ENCODE measurements at places on chromosomes 16 and 17.

DNA sequence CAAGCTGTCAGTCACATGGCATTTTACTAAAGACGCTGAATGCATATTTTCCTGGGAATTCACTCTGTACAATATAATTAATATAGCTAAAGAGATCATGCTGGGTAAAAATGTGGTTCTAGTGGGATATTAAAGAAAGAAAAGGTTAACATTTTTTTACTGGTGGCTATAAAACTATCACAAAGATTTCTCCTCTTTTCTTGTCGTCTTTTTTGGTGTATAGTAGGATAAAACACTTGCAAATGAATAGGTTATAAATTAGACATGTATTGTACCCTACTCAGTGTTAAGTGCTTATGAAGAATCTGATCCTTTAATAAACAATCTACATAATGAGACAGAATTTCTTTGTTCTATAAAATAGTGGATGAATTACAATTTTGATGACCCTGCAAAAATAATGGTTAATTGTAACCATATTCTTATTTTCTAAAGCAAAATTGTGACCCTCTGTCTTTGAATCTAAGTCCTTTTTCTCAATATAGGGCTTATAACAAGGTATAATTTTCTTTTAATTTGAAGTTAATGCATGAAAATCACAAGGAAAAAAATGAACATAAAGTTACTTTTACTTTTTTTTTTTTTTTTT is 1540.4 kb upstream of the GOT2 start:
- no peak for DNase-seq

- no peak for DNase-seq
Observed at GRCh38 chr17:45146166-45146565, 2.1 kb upstream of the HEXIM1 start.

GRCh38 chr16:65545413-65545956 is 423.6 kb upstream of the CDH11 start:
- no peak for DNase-seq

DNA sequence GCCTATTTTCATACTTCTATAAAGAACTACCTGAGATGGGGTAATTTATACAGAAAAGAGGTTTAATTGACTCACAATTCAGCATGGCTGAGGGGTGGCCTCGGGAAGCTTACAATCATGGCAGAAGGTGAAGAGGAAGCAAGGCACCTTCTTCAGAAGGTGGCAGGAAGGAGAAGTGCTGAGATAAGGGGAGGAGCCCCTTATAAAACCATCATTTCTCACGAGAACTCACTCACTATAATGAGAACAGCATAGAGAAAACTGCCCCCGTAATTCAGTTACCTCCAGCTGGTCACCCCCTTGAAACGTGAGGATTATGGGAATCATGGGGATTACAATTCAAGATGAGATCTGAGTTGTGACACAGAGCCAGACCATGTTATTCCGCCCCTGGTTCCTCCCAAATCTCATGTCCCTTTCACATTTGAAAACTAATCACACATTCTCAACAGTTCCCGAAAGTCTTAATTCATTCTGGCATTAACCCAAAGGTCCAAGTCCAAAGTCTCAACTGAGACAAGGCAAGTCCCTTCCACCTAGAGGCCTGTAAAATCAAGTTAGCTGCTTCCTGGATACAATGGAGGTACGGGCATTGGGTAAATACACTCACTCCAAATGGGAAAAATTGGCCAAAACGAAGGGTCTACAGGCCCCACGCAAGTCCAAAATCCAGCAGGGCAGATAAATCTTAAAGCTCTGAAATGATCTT is 237.7 kb downstream of the CDH13 start:
- no peak for DNase-seq

DNA sequence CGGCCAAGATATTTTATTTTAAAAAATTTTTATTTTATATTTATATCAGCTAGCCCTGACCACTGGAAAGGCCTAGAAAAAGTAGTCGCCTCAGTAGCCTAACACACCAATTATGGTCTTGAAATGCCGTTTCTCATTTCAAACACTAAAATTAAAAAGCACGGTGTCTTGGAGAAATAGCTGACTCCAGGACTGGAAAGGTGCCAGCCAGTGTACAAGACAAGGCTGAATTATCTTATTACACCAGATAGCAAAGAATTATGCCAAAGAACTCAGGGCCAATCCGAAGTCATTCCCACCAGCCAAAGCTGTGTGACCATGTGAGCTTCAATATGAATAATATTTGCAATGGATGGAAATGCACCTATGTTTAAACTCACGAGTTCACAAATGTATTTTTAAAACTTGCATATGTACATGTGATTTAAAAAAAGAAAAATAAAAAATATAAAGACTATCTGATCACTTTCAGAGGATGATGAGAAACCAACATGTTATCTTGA is 19.9 kb upstream of the ATP2C2 start:
- no peak for DNase-seq

DNA sequence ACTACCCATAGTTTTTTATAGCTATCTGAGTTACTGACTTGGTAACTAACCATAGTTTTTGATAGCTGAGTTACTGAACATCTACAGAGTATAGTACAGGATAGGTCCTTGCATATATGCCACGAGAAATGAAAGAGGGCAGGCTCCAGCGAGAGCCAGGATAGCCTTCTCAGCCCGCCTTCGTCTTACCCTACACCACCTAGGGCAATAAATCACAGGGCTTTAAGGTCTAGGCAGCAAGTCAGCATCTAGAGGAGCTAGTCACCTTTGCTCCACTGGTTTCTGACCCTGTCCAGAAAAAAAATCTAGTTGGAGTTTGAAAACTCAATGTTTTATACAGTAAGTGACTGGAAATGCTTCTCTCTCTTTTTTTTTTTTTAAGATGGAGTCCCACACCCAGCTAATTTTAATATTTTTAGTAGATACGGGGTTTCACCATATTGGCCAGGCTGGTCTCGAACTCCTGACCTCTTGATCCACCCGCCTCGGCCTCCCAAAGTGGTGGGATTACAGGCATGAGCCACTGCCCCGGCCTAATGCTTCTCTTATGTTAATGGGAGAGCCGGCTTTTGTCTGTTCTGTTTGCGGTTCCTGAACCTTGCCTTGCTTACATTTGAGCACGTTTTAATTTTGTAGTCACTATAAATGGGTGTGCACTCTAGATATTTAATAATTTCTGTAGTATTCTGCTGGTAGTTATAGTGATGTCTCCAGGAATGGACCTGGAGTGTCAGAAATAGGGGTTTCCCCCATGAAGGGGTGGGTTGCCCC is 2.8 kb downstream of the BFAR start:
- DNase-seq, result no peak

DNA sequence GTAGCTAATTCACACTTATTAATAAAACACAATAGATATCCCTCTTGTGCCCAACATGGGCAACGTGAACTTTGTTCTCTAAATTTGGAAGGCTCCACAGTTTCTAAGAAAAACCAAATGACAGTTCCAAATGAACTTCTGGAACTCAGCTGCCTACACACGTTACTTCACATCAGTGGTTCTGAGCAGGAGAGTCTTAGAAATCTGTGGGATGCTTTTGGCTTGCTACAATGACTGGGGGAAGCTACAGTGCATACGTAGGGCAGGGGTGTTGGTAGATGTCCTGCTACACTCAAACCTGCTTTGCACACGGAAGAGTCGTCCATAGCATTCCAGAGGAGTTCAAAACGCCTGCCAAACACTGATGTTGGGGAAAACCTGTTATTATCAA is 8.0 kb downstream of the TXNDC11 start:
- no peak for DNase-seq

DNA sequence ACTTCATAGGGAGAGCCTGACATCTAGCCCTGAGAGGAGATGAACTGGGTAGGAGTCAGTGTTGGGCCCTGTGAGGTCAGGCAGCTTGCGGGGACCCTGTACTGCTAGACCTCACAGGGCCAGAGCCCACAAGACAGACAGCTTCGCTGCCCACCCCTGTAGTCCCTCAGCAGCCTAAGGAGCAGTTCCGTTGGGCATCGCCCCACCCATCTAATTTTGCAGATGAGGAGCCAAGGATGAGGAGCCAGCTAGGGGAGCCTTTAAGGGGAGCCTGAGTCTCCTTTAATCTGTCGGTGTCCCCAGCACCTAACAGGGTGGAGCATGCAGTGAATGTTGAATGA is 755 bp upstream of the TUFM start:
- no peak for DNase-seq

DNA sequence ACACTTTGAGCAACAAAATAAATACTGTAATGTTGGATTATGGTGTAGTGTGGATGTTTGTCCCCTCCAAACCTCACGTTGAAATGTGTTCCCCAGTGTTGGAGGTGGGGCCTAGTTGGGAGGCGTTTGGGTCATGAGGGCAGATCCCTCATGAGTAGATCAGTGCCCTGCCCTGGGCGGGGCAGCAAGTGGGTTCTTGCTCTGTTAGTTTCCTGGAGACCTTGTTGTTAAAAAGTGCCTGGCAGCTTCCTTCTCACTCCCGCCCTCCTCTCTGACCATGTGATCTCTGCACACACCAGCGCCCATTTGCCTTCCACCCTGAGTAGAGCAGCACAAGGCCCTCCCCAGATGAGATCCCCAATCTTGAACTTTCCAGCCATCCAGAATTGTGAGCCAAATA is 67.7 kb downstream of the MPRIP start:
- DNase-seq, result no peak

DNA sequence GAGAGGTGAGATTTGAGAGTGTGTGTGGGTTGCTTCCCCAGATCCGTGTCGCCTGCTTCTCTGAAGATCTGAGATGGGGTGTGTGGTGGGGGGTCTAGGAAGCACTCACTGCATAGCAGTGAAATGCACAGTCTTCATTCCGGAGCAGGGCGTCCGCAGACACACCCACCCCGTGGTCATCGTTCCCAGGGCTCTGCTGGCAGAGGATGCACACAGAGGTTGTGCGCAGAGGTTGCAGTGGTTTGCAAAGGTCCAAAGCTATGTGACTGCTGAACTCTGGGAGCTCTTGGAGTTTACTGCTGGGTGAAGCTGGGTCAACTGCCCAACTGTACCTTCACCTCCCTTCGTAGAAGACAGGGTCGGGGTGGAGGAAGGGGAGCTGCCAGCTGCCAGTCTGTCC is 135.3 kb downstream of the SNX29 start:
- DNase-seq, result no peak
